ENCODE measurements at places on chromosomes 12 and 14.

DNA sequence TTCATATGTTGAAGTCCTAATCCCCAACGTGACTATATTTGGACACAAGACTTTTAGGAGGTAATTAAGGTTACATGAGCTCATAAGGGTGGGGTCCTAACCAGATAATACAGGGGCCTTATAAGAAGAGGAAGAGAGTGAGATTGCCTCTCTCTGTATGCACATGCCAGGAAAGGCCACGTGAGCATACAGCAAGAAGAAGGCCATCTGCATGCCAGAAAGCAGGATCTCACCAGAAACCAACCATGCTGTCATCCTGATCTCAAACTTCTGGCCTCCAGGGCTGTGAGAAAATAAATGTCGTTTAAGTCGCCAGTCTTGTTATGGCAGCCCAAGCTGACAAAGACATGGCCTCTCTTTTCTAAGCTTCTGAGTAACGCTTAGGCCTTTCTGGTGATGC lies 69.0 kb upstream of the GPHB5 start:
- no peak for DNase-seq

- no peak for DNase-seq
These were observed 235.4 kb downstream of the FSCB start for GRCh38 chr14:44271637-44272036.

DNA sequence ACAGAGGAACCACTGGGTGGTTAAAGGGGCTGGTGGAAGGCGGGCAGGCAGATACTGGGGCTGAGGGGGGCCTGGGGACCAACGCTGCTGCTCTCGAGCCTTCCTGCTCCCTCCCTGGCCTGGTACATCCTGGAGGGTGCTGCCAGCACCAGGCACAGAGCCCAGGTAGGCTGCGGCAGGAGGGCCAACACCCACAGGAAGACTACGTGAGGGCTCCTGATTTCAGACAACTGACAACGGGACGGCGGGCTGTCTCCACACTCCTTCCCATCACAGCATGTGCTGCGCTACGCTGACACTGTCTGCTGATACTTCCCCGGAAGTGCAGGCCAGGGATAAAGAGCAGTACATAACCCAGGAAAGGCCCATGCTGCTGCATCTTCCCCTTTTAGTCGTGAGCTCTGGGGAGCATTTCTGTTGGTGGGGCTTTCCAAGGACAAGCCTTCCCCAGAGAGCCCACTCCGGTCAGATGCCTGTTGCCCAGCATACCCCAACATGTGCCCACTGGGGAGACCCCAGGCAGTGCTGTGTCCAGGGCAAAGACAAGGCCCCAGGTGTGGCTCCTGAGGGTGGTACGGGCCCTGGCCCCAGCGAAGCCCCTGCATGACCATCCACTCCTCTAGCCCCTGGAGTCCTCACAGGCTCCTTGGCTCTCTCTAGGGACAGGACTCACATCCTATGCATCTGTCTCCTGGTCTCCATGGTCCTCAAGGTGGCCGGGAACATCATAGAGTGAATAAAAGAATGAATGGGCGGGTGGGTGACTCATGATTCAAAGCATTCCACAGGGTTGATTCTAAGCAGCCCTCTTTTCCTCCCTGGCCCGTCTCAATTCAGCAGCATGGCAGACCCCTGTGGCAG lies 38.0 kb downstream of the CHGA start:
- DNase-seq, result no peak

DNA sequence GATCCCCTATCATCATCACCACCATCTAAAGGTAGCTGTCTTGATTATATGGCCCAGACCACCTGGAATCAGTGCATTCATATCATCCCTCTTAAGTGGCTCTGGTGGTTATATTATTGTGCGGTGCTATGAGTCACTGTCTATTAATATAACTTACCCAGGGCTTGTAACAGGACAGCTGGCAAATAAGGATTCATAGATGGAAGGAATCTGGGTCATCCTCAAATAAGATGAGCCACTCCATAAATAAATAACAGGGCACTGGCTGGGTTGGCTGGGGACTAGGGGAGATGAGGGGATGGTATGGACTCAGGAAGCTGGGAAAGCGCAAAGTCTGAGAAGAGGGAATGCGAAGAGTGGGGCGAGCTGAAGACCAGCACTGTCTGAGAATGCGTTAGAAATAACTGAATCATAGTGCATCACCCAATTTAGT lies 216.1 kb downstream of the NUAK1 start:
- DNase-seq, result peak; percentile 12

DNA sequence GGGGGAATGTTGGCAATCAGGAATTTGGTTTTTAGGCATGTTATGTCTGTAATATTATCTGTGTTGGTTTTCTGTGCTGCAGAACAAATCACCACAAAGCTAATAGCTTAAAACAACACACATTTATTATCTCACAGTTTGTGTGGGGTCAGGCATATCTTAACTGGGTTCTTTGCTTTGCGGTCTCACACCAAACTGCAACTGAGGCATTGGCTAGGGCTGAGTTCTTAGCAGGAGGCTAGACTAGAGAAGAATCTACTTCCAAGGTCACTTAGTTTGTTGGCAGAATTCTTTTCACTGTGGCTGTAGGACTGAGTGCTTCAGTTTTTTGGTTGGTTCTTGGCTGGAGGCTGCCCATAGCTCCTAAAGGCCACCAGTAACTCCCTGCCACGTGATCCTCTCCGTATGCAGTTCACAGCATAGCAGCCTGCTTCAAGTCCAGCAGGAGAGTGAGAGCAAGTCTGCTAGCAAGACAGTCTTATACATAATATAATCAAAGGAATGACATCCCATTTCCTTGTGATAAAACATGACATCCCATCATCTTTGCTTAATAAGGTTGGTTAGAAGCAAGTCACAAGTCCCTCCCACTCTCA lies 21.6 kb downstream of the ATF1 start:
- no peak for DNase-seq

GRCh38 chr12:101599311-101599710 lies 4.5 kb downstream of the MYBPC1 start:
- no peak for DNase-seq

Measured in NCI-H146 (cell line).